CD4-positive, alpha-beta T cell treated with Interleukin-12 subunit alpha and Interleukin-12 subunit beta, for 1 hour (primary cell): ENCODE measurements at places on chromosomes 13 and 19.

DNA sequence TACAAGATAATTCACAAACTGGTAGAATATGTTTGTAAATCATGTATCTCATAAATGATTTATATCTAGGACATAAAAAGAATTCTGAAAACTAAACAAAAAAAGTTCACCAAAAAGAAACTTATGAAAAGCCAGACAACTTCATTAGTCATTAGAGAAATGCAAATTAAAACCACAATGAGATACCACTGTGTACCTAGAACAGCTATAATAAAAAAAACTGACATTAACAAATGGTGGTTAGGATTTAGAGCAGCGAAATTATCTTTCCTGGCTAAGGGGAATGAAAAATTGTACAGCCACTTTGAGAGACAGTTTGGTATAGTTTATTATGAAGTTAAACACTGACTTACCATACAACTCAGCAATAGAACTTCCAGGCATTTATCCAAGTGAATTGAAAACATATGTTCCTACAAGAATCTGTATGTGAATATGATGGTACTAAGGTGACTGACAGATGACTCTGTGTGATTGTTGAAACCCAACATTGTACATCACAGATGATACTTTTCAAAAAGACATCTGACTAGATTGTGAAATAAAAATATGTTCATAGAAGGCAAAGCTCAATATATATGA is 41.8 kb downstream of the UGGT2 start:
- DNase-seq: no peak

DNA sequence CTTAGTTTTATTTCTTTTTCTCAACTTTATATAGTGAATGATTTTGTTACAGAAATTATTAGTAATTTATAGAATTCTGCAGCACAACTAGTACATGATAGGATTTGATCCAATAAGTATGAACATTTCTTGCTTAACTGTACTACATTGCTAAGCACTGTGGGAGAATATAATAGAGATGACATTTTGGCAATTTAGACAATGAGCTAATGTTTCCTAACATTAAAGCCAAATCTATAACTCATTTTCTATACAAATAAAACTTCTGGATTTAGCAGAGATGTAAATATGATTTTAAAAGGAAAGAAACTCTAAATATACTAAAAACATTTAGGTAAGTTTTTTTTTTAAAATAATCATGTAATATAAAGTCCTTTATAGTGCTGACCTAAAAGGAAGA is 87.3 kb downstream of the FNDC3A start:
- no peak for DNase-seq

DNA sequence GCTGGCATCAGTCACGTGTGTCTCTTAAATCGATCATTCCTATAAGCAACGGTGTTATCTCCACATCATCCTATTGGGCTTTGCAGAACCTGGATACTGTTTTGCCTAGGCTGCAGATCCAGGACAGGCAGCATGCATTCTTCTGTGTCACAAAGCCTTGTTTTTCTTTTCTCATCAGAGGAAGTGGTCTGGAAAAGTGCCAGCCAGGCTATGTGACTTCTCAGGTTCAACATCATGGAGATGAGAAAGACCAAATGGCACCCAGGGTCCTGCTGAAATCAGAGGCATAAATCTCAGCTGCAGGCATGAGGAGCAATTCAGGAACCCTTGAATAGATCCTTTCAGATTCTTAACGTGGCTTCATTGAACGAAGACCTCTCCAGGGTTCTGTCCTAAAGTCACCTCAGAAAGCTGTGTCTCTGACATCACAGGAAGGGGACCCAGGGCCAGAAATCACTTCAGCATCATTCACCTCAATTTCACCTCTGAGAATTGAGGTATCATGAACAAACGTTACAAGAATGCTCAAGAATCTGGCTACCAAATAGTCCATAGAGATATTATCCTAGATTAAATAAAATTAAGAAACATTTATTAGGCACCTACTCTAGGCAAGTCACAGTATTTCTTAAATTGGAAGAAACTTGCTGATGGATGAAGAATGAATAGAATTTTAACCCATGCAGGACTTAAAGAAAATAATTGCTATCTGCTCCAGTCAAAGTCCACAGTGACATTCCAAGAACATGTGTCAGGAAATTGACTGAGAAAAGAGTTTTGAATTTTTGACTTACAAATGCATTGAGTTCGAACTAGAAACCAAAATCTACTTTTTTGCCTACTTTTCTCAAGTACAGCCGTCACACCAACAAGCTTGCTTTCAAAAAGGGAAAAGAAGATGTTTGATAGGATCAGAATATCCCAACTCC is 124.1 kb downstream of the COG6 start:
- peak; percentile 44 for DNase-seq

- DNase-seq: no peak
These were observed 505 bp upstream of the ZIC2 start for GRCh38 chr13:99980824-99981734.

DNA sequence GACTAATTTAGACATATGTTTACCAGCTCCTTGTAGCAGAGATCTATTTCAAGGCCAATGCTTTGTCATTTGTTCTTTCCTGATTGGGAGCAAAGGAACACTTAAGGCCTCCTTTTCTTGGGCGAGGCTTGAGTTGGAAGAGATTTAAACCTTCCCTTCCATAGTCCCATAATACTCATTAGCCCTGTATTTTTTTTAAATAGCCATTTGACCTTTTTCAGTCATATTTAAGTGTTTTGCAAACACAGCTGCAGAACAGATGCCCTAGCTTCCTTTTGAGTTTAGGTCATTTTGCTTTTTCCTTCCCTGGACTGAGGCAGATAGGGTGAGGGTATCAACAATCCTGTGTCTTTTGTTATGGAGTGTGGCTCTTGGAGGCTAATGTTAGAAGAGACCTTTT is 198.3 kb downstream of the NBEA start:
- no peak for DNase-seq

- no peak for DNase-seq
These were observed 5.6 kb downstream of the GPR108 start for GRCh38 chr19:6731822-6732221.

DNA sequence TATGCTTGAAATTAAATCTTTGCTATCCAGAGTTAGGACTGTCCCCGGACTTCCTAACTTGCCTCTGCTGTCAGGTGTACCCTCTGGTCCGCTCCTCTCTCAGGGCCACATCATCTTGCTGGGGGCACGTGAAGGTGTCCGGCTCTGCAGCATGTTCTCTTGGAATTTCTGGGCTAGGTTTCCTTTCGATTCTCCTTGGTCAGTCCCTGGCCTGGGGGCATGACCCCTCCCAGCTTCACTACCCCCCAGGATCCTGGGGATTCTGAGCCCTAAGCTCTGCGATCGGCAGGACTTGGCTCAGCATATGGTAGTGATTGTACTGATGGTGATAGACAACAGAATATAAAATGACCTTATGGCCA is 5.1 kb upstream of the GPI start:
- DNase-seq: no peak

GRCh38 chr13:109998684-109999533 is 212.5 kb upstream of the IRS2 start:
- no peak for DNase-seq

DNA sequence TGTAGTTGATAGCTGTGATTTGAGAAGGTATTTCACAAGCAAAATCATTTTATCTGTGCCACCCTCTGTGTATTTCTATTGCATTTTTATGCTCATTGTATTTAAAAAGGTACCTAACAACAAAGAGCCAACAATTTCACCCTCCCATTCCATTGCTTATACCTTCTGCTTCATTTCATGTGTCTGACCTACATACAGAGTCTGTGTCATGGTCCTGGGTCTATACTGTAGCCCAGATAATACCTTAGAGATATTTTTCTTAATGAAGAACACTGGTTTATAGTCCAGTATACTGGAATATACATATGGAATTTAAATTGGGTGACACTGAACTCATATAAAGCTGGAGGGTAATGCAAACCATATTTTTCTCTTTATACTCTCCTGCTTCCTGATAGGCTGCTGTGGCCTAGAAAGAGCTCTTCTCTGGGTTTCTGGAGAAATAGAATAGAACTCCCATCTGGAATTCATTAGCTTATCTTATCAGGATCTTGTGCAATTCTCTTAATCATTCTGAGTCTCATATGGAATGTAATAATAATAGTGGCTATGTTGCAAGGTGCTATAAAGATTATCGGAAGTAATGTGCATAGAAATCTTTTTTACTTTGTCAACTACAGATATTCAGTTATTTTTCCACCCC is 31.8 kb upstream of the SPART start:
- no peak for DNase-seq

DNA sequence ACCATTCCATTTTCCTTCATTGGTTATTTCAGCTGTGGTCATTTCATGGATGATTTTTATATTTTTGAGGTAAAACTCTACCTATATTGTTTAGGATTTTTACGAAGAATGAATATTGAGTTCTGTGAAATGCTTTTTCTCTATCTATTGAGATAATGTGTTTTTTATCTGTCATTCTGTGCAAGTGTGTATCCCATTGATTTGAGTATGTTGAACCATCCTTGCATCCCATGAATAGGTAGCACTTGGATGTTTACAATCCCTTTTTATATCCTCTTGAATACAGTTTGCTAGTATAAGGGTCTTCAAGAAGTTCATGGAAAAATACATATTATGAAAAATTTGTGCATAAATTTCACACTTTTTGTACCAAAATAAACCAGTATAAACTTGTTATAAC is 9.8 kb upstream of the ZNF525 start:
- DNase-seq: no peak

GRCh38 chr13:20181188-20181587 is 11.6 kb downstream of the GJB2 start:
- no peak for DNase-seq

- DNase-seq: no peak
These were observed 581 bp downstream of the RCBTB1 start for GRCh38 chr13:49584771-49585182.

- no peak for DNase-seq
These were observed 29.6 kb downstream of the TNFSF11 start for GRCh38 chr13:42603571-42603970.

DNA sequence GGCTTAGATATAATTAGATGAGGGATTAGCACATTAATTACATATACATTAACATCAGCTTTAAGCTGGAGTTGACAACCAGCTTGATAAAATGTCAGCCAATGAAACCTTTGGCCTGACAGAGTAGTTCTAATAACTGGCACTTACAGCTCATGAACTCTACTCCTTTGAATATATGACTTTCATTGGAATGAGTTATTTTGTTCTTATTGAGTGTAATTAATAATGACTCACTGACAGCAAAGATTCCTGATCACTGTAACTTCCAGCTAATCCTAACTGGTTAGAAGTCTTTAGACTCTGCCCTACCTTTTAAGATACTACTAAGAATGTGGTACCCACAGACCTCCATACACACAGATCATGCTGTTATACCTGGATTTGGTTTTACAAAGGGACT is 41.0 kb downstream of the EFNB2 start:
- DNase-seq: no peak

DNA sequence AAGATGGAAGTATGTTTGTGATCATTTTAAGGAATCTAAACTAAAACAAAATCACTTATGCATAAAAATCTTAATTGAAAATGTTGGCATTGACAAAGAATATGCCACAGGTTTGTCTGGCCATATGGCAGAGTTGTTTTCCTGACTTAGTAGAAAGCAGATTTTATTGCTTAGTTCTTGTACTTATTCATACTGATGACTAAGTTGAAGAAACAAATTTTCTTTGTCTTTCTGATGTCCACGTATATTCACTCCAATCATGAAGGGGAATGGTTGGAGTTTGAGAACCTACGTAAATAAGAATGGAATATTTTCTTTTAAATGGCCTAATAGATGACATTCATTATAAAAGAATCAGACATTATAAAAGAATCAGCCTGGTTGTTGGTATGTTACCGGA is 8.0 kb upstream of the GPC6 start:
- no peak for DNase-seq

GRCh38 chr13:33016414-33017322 is at the start of gene KL:
Gene KL, plus strand, starts transcription at chr13:33016423. Its CDS starts 18 bp downstream, at chr13:33016441.
- DNase-seq: no peak

- no peak for DNase-seq
These were observed 333.1 kb downstream of the GPC6 start for GRCh38 chr13:93559718-93560117.

DNA sequence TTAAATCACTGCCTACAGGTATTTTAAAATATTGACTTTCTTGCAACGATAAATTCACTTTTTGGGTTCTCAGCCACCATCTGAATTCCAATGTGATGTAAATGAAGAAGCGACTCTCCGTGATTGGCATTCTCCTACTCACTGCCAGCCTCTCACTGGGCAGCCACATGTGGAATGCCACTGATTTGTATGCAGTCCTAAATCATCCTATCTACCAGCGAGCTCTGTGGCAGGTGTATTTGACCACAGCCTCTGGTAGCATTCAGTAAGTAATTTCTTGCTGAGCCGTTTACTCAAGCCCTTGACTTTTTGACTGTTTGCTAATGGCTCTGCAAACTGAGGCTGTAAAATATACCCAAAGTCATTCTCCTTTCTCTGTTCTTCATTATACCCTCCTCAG is 559.0 kb upstream of the SLC10A2 start:
- no peak for DNase-seq

DNA sequence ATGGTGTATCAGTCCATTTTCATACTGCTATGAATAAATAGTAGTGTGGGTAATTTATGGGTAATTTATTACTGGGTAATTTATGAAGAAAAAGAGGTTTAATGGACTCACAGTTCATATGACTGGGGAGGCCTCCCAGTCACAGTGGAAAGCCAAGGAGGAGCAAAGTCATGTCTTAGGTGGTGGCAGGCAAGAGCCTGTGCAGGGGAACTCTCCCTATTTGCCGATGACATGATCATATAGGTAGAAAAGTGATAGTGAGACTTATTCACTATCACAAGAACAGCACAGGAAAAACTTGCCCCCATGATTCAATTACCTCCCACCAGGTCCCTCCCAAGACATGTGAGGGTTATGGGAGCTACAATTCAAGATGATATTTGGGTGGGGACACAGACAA is 1137.7 kb downstream of the UQCRFS1 start:
- no peak for DNase-seq

- DNase-seq: no peak
These were observed 25.3 kb downstream of the CLEC4M start for GRCh38 chr19:7788178-7788932.

DNA sequence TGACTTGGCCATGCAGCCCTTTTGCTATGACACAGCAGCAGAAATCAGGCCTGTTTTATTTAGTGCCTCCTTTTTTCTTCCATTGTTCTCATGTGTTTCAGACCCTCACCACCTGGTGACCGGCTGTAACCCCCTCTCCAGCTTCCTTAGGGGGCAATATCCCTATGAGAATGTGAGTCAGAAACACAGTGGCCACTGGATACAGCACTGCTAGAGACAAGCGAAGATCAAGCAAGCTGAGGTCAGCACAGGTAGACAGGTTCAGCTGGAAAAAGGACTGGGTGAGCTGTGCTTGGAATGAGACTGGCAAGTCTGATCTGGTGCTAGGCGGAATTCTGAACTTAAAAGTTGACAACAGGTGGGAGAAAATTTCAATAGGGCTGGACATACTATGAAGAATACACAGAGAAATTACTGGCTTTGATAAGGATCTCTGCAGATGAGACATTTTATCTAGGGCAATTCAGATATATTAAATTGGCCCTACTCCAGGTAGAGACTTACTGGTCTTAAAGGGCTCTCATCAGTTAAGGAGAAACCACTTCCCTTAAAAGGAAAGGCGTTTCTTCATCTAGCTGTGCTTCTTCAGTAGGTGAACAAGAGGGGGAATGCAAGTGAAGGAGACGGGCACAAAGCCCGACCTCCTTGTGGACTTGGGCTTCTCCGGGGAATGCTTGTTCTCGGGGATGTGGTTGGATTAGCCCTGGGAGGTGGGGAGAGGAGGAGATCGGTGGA is 83.3 kb downstream of the ERCC5 start:
- DNase-seq: no peak

GRCh38 chr19:39645800-39646411 is 9.8 kb upstream of the LGALS16 start:
- DNase-seq: no peak

GRCh38 chr13:75258159-75258782 is 223.7 kb downstream of the TBC1D4 start:
- DNase-seq: peak; percentile 29
